ENCODE measurements at places on chromosomes 12 and 14. TPM values are rescaled to one million over a fixed set of nuclear protein-coding genes. Genes with fewer than 3 reads are reported as not detected.

The GPR84 gene
- total RNA-seq, result 0.15 TPM

The LRP1 gene
- total RNA-seq, result 14.7 TPM

The TXNDC16 gene
- 1.3 TPM for total RNA-seq

The ABHD12B gene
- not detected for total RNA-seq
